ENCODE measurements at places on chromosomes 7 and 10.

DNA sequence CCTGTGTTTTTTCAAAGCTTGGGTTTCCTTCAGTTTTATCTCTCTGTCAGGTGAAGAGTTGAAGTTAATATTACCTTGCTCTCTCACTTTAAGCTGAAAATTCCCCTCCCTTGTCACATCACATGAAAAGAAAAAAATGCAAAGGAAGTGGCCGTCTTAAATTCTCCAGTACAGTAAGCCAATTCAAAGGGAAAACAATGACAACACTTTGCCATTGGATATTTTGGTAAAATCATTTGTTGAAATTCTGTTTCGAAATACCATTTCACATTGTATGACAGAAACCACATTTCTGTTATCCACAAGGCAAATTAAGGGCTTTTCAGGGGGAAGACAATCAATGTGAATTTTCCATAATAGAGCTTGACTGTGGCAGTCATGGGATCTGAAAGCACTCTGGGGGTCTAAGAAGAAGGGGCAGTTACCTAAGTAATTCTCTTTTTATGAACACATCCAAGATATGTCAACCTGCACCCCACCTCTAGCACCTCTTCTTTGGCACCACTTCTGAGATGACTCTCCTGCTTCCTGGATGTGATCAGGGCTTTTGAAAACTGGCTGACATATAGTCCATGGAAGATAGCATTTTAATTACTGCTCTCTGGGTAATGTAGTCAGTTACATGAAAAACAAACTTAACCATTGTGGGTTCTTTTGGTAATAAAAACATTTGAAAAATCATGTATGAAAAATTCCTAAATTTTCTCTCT, 63.8 kb downstream of the ENTPD1 start:
- DNase-seq, result no peak

DNA sequence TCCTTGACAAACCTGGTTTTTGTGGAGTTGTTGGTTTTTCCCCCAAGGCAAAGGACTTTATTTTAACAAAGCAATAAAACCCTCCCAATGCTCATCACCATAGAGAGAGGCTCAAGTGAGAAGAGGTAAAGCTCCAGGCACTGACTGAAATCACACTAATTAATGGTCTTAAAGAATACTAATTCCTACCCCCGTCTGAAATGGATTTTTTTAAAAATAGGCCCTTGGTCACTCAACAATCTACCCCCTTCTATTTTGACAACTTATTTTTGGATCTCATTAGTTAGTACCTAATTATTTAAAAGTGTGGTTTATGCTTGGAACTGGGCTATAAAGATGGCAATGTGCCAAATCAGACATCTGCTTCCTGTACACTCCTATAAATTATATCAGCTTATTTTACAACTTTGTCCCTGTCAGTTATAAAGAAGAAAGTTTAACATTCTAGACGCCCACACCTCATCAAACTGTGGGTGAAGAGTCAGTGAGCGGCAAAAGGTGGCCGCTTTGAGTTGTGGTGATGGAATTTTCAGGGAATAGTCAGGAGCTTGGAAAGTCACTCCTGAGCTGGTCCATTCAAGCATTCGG, 10.6 kb downstream of the GLI3 start:
- DNase-seq, result no peak

GRCh38 chr7:22782616-22783232, 39.9 kb downstream of the TOMM7 start:
- peak; percentile 67 for DNase-seq

GRCh38 chr10:71124921-71125748, 87.2 kb upstream of the UNC5B start:
- no peak for DNase-seq

DNA sequence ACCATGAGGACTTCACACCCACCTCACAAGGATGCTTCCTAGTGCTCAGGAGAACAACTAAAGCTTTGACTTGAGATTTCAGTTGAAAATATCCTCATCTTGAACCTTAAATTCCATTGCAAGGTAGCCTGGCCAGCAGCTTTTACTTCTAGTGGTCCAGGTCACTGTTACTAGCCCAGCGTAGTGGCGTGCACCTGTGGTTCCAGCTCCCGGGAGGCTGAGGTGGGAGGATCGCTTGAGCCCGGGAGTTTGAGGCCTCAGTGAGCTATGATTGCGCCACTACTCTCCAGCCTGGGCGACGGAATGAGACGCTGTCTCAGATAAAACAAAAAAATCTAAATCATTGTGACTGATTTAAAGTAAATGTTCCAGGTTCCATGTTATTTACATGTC, 28.3 kb upstream of the PRKAR1B start:
- DNase-seq, result no peak

GRCh38 chr7:99419323-99420021, 10.7 kb downstream of the BUD31 start:
- DNase-seq, result no peak

GRCh38 chr10:57964351-57964750, 303.3 kb downstream of the IPMK start:
- no peak for DNase-seq

DNA sequence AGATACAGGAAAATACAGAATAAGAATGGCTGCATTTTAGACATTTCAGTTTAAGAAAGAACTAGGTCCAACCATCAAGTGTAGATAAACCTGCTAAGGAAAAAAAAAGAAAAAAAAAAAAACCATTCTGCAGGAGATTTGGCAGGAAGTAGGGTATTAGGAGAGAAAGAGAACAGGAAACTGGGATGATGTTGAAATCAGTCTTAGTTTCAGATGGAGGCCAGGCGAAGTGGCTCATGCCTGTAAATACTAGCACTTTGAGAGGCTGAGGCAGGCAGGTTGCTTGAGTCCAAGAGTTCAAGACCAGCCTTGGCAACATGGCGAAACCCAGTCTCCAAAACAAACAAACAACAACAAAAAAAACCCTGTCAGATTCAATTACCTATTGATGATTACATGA, 120.2 kb downstream of the RAB11FIP2 start:
- no peak for DNase-seq

DNA sequence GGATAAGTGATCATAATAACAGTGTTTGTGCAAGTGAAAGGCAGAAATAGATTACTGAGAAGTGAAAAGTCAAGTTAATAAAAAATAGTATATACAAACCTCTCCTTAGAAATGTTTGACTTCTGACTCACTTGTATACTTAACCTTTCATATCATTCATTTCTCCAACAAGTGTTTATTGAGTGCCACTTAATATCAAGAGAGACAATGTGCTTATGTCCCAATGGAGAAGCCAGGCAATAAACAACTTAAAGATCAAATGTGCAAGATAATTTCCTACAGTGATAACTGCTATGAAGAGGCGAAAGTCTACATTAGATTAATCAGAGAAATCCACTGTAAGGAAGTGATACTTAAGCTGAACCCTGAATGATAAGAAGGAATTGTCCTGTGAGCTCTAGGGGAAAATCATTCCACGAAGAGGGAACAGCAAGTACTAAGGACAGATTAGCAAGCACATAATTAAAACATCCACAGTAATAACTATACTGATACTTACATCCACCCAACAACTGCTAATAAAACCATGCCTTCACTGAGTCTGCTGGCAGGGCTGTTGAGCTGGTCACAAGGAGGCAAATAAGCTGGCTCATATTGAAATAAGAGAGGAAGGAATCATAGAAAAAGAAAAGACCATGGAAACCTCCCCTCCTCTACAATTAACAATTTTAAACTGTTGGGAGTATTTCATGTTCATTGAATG, 203.5 kb downstream of the CTNNA3 start:
- no peak for DNase-seq

GRCh38 chr10:43002596-43002995, 74.3 kb upstream of the RET start:
- DNase-seq, result no peak

DNA sequence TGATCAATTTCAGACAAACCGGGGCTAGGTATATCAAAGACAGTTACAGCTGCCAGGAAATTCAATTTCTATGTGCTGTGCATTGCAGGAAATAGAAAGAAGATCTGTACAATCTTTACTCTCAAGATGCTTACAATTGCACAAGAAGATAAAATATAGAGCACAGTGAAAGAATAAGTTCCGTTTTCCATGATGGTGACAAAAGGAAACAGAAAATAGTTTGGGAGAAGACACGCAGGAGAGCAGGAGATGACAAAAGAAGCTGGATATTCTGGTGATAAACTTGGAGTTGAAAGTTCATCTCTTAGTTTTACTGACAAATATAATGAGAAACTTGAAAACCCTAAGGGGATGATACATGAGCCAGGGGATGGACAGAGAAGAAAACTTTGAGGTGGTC, 646.0 kb downstream of the PARD3 start:
- DNase-seq, result no peak

- DNase-seq, result no peak
These were observed 89.1 kb upstream of the TRIM24 start for GRCh38 chr7:138370956-138371355.

DNA sequence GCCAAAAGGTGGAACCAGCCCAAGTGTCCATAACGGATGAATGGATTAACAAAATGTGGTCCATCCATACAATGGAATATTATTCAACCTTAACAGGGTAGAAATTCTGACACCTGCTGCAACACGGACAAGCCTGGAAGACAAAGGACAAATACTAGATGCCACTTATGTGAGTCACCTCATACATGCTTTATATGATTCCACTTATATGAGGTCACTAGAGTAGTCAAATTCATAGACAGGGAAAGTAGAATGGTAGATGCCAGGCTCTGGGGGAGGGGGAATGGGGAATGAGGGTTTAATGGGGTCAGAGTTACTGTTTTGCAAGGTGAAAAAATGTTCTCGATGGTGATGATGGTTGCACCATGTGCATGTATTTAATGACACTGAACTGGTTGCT, 34.0 kb upstream of the CYTH3 start:
- peak; percentile 99 for DNase-seq

GRCh38 chr7:75951506-75951905, 36.6 kb downstream of the POR start:
- DNase-seq, result peak; percentile 41

- no peak for DNase-seq
These were observed 750.7 kb upstream of the SORCS1 start for GRCh38 chr10:107915215-107915610.

DNA sequence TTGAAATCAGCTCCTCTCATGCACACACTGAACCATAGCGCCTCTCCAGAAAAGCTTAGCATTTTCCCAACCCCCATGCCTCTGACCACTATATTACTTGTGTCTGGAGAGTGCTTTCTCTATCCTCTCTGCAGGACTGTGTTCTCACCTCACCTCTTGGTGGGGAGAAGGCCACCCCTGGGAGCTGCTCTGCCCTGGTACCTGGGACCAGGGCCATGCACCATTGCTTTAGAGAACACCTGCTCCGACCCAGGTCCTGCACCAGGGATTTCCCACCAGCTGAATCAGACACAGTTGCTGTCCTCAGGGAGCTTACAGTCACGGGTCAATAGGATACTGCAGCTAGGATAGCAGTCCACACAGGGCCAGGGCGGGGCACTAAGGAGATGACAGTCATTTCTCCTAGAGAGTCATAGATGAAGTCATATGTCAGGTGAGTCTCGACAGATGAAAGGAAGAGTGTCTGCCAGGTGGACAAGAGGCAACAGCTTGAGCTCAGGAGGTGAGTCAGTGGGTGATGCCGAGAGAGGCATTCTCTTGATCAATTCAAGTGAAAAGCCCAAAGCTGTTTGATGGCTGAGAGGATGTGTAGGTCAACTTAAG, 619 bp upstream of the LMTK2 start:
- DNase-seq, result peak; percentile 80

GRCh38 chr7:139950881-139951525, 111.7 kb downstream of the PARP12 start:
- DNase-seq, result peak; percentile 5

- peak; percentile 17 for DNase-seq
These were observed 81.0 kb downstream of the PPP1R3C start for GRCh38 chr10:91551856-91552255.
